ENCODE measurements at places on chromosomes 6 and 20. TPM values are rescaled to one million over a fixed set of nuclear protein-coding genes. Genes with fewer than 3 reads are reported as not detected.

Gene PDYN
- total RNA-seq = not detected

Gene ARHGAP40
- 0.06 TPM for total RNA-seq

GRCh38 chr6:14787677-14788076 is 458.2 kb upstream of the JARID2 start:
- DNase-seq = no peak

Gene ETV7
- total RNA-seq = 2.0 TPM

GRCh38 chr20:21808863-21809664 is 103.6 kb downstream of the PAX1 start:
- DNase-seq = no peak

DNA sequence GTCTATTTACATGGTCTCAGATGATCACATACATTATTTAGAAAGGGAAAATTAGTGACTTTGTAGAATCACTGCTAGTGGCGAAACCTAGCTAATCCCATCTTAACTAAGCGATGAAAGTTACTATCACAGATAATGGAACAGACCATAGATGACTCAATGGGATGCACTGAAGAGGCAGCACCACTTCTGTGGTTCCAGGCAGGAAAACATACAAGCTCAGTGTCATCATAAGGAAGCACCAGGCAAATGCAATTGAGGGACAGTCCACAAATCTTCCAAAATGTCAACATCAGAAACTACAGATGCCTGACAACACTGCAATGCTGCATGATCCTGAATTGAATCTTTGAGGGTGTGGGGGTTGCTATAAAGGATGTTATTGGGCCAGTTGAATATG is 15.9 kb upstream of the SNAI1 start:
- DNase-seq = no peak

- no peak for DNase-seq
These were observed 99.0 kb upstream of the GMDS start for GRCh38 chr6:2344319-2344905.

GRCh38 chr20:58555078-58555765 is 40.0 kb upstream of the APCDD1L start:
- peak; percentile 70 for DNase-seq

DNA sequence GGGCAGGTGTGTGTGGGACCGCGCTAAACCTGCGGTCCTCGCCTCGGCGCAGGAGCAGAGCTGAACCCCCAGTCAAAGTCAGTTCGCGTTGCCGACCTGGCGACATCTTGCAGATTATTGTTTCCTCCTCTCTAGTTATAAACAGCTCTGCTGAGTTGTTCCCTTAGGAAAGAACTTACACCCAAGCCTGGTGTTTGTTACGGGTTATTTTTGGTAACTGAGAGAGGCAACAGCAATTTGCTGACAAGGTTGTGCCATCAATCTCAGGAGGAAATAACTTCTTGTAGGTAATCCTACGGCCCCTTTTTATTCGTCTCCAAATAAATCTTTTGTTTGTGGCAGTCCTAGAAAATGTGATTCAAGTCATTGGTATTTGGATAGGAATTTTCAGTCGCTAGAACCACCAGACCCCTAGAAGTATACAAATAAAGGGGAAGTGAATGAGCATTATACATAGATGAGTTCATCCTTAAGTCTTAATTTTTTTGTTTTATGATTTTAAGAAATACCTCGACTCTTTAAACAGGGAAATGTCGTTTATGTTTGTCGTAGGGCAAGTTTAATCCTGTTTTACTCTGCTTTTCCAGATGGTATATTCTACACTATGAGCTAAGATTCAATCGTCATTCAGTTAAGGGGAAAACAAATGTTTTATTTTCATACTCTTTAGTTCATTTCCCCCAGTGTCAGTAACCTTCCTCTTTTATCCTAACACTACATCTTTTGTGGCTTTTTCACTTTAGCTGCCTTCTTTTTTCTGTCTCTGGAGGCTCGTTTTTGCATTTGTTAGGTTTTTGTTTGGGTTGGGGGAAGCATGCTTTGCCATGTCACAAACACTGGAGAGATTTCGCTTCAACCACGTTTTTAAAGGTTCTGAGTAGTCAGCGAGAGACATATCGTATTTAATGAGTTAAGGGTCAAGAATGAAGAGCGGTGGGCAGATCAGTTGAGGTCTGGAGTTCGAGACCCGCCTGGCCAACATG is 1.2 kb downstream of the PM20D2 start:
- DNase-seq = peak; percentile 86

- DNase-seq = no peak
These were observed 37.1 kb downstream of the OTOR start for GRCh38 chr20:16785226-16785625.

Gene ZNF334
- total RNA-seq = 0.11 TPM

Gene NCOA5
- total RNA-seq = 17.0 TPM

DNA sequence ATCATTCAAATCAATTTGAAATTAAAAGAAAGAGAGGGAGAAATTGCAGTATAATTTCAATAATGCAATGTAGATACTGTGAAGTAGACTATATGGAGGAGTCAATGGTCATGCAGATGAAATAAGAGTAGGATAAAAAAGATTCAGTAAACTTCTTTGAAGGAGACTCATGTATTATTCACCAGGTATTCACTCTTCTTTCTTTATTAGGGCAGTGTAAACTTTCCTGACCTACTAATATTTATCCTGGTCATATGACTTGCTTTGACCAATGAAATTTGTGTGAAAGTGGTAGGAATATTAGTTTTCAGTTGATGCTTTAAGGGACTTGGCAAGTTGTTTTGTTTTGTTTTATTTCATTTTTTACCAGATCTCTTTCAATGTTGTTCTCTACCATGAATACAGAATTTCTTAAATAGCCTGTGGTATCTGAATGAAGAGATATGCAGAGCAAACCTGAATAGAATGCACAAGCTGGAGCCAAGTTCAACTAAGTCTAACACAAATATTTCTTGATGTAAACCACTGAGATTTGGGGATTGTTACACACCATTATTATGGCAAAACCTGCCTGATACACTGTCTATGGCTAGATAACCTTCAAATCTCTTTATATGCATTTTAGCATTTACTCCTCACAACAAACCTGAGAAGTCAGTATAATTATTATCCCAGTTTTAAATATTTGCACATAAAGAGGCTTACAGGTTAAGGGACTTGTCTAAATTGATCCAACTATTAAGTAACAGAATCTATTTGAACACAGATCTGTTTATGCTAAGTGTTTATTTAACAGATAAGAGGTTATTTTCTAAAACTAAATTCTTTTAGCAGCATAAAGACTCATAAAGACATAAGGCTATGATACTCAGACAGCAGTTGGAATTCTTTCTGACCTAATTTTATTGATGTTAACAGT is 311.2 kb downstream of the PKHD1 start:
- no peak for DNase-seq

Gene OXT
- not detected for total RNA-seq

DNA sequence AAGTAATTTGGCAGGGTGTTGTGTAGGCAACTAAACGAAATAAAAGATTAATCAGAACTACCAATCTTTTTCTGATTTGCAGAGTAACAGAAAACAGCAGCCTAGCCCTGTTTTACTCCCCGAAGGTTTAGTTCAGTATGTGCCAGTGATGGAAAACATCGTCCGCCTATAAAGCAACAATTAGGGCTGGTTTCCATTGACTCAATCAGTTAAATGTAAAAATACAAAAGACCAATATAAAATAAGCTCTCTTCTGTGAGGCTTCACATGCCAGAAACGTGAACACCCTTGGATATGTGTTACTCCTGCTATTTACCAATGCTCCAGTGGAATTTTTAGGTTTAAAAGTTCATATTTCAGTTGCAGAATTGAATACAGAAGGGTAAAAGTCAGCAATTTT is 210.5 kb upstream of the RSPO3 start:
- DNase-seq = no peak

Gene MUCL3
- total RNA-seq = not detected

DNA sequence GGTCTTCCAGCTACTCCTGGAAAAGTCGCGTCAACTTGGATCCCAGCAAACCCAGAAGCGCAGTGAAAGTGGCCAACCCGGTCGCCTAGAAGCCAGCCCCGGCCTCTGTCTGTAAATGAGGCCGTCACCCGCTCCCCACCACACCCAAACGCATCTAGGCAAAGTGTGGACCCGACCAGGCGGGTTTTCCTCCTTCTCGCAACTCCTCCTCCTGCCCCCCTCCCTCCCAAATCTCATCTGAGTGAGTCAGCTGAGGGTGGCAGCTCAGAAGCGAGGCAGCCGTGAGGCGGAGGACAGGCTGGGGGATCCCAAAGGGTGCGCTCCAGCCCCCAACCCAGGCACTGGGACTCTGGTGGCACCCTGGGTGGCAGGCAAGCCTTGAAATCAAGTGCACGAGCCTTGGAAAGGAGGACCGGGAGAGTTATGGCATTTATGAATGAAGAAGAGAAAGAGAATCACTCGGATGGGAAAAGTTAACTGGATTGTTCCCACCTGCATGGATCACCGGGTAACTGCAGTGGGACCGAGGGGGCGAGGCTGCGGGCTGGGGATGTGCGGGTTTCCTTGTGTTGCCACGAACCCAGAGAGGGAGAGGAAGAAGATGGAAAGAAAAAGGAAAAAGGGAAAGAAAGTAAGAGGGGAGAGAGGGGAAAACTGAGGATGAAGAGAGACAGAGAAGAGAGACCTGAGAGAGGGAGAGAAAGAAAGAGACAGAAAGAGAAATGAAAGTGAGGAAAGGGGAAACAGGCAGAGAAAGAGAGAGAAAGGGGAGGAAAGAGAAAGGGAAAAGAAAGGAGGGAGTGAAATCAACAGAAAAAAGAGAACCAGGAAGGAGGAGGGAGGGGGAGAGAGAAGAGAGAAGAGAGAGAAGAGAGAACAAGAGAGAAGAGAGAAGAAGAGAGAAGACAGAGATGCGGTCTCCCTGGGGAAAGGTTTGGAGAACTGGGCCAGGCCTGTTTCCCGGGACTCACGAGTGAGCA is at the start of gene APCDD1L:
TSS of gene APCDD1L (minus strand) at position 167 of the 980 bp plus-strand sequence. CDS start 692 bp downstream, outside the sequence.
- peak; percentile 55 for DNase-seq

Gene ADTRP
- total RNA-seq = 0.58 TPM

DNA sequence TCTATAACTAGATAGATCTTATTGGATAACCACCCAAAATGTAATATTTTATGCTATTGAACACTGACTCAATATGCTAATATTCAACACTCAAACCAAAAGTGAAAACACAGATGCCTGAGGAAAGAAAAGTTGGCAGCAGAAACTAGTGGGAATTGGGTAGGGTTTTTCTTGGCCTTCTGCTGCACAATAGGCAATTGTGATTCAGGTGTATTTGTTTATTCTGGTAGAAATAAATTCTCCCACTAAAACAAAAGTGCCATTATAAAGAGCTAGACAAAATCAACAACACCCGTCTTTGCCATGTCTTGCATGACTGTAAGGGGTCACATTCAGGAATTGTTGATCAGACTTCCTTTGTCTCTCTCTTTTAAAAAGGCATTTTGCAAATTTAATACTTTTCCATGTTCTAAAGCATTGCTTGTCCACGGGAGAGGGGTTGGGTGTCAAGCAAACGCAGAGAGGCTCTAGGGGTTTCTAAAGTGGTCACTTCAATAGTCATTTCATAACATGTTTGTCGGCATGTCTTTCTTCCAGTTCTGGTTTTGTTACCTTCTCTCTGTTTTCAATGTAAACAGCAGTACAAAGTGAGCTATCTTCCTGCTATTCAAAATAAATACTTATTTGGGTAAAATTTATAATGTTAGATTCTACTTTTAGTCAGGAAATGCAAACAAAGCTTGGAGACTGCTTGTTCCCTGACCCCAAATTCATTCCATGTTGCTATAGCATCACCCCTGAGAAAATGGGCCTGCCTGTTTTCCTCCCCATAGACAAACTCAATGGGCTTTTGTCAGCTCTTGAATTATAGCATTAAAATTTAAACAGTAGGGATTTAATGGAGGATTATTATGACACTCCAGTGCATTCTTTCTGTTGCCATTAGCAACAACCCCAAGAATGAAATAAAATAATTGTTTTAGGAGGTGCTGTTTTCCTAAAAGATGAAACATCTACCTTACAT is 217.0 kb upstream of the CCN2 start:
- DNase-seq = no peak

DNA sequence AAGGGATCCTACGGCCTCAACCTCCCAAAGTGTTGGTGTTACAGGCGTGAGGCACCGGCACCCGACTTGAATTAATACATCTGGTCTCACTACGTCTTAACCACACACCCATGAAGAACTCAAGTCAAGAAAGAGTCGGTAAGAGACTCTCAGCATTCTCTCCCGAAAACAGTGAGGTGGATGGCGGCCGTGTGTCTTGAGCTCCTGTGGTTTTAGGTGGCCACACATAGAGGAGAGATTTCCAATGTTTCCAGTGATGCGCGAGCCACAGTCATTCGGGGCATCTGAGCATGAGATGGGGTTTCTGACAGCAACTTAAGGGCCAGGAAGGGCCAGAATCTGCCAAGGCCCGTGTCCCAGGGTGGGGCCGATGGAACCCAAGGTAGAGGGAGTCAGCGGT is 766.4 kb upstream of the DEFB115 start:
- DNase-seq = no peak

DNA sequence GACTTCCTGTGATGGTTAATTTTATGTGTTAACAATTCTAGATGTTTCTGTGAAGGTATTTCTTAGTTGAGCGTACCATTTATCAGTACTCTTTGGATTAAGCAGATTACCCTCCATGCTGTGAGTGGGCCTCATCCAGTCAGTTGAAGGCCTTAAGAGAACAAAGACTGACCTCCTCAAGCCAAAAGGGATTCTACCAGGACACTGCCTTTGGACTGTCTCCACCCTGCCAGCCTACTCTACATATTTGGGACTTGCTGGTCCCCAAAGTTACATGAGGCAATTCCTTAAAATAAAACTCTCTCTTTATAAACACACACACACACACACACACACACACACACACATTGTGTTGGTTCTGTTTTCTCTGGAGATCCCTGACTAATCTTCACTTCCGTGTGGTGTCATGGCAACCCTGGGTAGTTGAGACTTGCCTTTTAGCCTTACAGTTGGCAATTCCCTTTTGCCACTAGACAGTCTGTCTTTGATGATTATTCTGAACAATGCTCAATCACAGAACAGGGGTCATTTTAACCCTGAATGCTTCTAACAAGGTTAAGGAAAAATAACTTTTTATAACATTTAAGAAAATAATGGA is 32.2 kb downstream of the MRAP2 start:
- no peak for DNase-seq

Gene TGM2
- 34.9 TPM for total RNA-seq

DNA sequence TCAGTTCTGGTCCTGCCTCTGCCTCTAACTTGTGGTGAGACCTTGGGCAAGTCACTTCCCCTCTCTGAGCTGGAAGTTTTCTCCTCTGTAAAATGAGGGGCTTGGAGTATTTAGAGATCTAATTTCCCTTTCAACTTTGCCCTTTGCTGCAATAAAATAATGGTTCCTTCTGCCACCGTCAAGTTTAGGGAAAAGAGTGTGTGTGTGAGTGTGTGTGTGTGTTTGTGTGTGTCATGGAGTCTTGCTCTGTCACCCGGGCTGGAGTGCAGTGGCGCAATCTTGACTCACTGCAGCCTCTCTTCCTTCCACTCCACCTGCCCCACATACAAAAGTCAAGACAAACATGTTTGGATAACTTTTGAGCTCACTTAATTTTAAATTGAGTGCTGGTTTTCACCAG is 39.2 kb upstream of the PIM1 start:
- no peak for DNase-seq

DNA sequence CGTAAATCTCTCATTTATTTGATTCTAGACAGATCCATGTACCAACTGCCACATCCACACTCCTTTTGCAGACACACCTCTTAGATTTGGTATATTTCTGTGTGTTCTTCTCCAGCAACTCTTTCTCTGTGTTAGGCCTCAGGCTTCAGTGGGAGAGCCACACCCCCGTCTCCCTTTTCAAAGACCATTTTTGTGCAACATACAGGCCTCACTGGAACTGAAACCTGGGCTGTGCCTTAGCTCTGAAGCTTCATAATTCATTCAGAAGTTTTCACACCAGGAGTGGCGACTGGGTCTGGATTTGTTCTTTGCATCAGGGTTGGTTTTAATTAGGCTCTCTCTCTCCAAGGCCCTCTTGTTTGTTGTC is 170.2 kb downstream of the THBS2 start:
- DNase-seq = no peak

Gene NFYA
- total RNA-seq = 14.9 TPM

All from SJSA1 (cell line).